Fibroblast of lung (primary cell): ENCODE measurements at places on chromosomes 6 and 20. TPM values are rescaled to one million over a fixed set of nuclear protein-coding genes. Genes with fewer than 3 reads are reported as not detected.

The WFDC12 gene
- not detected in 2 replicates for total RNA-seq

The CLPSL1 gene
- total RNA-seq, result not detected in 2 replicates

The MYB gene
- under 0.01 TPM in 1 of 2 replicates, not detected in the other for total RNA-seq

The GOPC gene
- 42.1 and 45.4 TPM in 2 replicates for total RNA-seq

The FNDC1 gene
- under 0.01 TPM in 2 replicates for total RNA-seq
